ENCODE measurements at places on chromosomes 12 and 14.

GRCh38 chr14:68113343-68113930 lies 293.9 kb downstream of the RAD51B start:
- no peak for DNase-seq

GRCh38 chr12:57092529-57092862 lies 3.6 kb downstream of the NAB2 start:
- DNase-seq = no peak

DNA sequence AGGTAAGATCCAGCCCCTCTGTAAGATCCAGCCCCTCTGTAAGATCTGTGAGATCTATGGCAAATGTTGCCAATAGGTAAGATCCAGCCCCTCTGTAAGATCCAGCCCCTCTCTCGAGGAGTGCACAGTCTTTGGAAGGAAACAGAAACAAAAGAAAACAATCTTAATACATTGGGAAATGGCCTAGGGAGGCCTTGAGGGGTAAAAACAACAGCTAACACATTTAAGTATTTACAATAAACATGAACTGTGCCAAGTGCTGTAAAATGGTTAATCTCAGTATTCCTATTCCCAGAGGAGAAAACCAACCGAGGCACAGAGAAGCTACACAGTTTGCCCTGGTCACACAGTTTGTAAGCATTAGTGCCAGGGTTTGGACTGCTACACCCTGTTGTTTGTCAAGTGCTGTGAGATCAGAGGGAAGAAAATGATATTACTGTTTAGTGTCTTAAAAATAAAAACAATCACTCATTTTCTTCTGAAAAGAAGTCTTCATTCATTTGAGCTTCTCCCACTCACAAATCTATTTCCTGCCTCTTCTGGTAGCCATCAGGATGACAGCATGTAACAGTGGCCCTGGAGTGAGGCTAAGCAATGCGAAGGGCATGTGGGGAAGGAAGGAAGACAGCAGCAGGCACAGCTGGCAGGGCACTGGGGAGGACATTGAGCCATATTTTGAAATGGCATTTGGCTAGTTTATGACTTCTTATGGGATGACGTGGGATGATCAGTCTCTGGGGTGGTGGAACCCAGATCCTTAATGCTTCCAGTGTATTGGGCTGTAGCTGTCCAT lies 118.7 kb upstream of the PTPRQ start:
- DNase-seq = no peak

GRCh38 chr14:70822530-70823185 lies 13.3 kb upstream of the MAP3K9 start:
- DNase-seq = no peak

GRCh38 chr12:25558586-25558985 lies 5.5 kb upstream of the LMNTD1 start:
- DNase-seq = no peak

DNA sequence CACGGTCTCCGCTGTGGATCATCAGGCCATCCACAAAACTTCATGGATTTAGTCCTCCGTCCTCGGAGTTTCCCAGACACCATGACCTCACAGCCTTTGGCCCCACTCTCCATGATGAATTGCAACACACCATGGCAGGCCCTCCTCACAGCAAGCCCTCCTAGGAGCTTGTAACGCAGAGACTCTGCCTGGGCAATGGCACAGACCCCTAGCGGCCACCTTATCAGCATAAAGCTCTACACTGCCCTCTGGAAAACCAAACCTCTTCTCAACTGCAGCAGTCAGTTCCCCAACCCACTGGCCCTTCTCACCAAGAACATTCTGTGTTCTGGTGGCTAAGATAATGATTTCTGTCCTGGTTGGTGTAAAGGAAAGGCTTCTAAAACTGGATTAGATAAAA lies 238.4 kb upstream of the USP15 start:
- DNase-seq = no peak

DNA sequence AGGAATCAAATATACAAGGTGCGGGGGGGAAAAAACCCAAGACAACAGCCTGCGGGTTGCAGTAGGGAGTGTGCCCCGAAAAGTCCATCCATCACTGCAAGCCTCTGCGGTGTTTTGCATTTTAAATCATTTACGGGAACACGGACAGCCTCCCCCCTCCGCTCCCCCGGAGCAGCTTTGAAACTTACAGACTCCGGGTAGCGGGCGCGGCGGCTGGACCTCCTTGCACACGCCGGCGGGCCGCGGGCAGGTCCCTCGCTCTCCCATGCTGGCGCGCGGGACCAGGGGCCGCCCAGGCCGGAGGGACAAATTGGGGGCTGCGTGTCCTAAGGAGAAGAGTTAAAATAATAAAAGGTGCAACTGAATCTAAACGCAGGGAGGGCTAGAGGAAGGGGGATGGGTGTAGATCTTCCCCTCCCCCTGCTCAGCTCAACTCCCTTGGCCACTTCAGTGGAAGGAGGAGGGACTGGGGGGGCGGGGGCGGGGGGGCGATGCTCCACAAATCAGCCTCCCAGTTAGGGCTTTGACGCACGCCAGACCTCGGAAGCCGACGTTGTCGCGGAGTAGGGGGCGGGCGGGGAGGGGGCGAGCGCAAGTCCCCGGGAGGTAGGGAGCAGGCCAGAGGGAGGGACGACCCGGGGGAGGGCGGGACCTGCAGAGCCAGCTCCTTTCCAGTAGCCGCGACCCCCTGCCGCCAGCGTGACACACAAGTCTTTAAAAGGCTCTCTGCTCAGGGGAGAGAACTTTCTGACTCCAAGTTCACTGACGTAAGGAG lies at the start of gene KCNJ8:
KCNJ8 (minus strand) TSS at position 349 of the 775 bp plus-strand sequence. CDS start 1,090 bp downstream, outside the sequence.
- no peak for DNase-seq

- no peak for DNase-seq
Observed at GRCh38 chr12:52950553-52950952, 1.6 kb downstream of the KRT18 start.

DNA sequence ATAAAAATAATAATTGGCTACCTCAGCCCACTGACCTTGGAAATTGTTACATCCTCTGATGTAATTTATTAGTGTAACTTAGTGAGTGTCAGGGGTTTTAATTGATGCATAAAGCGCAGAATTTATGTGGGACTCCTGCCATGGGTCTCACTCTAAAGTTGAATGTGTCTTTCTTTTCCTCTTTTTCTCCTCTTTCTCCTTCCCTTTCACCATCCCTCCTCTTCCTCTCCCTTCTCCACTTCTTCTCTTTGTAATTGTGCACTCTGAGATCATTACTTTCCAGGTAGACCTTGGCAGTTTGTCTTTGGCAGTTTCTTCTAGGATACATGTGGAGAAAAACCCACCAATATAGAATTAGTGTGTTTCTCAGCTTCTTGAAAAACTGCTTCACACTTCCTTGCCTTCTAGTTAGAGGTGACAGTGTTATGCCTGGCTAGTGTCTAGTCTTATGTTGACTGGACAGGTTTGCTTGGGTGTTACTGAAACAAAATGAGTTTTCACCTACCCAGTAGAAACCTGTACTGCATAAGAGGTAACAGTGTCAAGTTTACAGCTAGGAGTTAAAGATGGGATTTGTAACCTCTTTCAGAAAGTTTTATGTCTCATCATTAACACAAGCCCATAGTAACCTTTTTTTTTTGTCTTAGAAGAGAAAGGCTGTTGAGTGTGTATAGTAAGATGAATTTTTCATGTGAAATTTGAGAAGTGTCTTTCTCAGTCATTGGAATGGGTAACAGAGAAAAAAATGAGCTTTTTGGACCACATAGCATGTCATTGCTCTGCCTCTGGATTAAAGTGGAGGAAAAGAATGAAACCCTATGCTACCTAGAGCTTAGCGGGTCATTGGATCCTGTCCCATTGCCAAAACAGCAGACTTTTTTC lies 18.6 kb downstream of the PELI2 start:
- no peak for DNase-seq

- DNase-seq = no peak
Observed at GRCh38 chr14:57205938-57206337, 62.8 kb downstream of the EXOC5 start.

DNA sequence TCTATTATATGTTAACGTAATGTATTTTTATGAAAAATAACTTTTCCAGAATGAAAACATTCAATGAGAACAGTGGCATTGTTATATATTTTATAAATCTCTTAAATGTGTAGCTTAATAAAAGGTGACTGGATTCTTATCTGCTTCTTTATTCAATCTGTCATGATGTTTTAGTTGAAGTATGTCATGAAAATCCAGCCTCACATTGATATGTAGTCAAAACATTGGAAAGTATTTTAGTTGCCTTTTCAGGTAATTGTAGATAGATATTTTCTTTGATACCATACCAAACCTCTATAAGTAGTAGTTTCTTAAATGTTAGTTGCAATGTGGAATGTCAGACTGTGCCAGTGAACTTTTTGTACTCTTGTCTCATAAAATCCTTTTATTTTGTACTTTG lies 41.3 kb upstream of the MSRB3 start:
- DNase-seq = no peak

DNA sequence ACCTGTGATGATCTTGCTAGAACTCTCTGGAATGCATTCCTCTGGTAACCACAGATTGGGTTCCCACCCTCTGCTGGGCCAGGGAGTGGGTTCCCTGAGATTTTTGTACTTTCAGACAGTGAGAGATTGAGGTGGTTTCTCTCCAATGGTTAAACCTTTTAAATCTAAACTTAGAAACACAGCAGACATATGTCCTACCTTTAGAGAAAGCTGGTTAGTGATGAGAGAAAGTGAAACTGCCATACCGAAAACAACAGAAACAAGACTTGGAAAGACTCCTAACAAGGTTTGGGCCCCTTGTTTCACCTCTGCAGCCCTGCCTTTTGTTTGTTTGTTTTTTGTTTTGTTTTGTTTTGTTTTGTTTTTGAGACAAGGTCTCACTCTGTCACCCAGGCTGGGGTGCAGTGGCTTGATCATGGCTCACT lies 9.7 kb upstream of the SGPP1 start:
- no peak for DNase-seq

DNA sequence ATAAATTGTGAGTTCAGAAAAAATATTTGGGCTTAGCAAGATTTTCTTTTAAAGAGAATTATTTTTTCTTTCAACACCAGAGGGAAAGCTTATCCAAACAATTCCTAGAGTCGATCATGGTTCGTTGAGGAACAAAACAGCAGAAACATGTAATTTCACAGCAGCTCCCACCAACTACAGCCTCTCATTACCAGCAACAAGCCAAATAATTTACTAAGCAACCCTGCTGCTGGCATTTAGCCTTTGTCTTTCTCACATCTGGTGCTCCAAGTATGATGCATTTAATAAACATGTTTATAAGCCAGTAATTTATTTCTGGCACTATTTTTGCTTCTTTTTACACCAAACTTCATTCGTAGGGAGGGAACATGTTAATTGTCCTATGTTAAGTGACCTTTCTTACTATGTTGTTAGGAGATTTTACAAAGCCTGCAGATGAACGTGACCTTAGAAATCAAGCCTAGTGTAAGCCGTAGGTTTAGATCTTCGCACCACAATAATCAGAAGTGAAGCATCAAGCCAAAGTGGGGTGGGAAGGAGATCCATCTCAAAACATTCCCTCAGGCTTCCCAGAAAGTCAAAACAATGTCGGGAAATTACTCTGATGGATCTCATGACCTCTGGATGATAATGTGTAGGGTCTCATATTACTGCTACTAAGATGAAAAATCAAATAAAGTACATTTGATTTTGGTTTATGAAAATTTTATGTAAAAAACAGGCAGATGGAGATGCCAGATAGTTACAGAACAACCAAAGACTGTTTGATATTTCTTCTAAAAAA lies 128.4 kb downstream of the RPAP3 start:
- no peak for DNase-seq

DNA sequence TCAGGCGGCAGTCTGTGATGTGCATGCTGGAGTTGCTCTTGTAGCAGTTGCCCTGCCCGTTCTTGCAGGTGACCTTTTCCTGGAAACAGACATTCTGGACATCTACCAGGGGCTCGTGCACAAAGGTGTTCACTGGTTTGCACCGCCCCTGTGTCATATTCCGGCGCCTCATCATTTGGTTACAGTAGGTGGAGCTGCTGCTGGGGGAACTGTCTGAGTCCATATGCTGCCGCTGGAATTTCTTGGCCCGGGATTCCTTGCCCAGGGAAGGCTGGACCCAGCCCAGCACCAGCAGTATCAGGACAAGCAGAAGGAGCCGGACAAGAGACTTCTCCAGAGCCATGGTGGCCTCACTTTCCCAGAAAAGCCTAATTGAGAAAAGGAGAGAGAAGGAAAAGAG lies 918 bp downstream of the RNASE1 start:
- DNase-seq = no peak

- DNase-seq = no peak
Observed at GRCh38 chr14:36452860-36453259, 67.2 kb downstream of the NKX2-1 start.

DNA sequence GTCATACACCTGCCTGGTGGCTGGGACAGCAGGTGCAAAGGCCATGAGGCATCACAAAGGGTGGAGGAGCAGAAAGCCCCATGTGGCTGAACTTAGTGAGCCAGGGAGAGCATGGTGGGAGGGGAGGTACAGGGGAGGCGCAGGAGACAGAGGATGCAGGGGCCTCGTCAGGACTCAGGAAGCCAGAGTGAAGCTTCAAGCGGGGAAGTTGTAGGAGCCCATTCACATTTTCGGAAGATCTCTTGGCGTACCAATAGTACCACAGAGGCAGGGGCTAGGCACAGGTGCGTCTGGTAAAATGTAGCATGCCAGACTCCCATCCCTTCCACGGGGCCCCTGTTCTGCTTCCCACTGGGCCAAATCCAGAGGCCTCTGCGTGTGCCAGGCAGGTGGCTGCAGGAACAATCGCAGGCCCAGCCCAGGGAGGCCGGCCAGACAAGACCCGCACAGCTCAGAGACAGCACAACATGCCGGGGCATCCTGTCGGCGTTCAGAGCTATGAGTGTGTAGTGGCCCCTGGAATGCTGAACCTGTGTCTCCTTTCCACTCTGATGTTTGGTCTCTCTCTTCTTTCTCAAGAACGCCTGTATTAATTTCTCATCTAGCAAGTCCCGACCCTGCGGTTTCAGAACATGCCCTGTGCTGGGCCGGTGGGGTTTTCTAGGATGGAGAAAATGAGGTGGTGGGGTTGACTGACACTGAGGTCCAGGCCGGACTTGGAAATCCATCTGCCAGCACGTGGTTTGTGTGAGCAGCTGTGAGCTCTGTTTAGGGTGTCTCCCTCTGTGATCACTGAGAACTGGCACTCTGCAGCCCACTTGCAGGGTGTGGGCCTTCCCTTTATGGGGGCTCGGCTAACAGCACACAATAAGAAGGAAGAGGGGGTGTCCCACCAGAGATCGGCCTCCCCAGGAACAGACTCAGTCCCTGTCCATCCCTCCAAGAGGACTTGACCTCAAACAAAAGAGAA lies 5.5 kb upstream of the TMEM132D start:
- no peak for DNase-seq

DNA sequence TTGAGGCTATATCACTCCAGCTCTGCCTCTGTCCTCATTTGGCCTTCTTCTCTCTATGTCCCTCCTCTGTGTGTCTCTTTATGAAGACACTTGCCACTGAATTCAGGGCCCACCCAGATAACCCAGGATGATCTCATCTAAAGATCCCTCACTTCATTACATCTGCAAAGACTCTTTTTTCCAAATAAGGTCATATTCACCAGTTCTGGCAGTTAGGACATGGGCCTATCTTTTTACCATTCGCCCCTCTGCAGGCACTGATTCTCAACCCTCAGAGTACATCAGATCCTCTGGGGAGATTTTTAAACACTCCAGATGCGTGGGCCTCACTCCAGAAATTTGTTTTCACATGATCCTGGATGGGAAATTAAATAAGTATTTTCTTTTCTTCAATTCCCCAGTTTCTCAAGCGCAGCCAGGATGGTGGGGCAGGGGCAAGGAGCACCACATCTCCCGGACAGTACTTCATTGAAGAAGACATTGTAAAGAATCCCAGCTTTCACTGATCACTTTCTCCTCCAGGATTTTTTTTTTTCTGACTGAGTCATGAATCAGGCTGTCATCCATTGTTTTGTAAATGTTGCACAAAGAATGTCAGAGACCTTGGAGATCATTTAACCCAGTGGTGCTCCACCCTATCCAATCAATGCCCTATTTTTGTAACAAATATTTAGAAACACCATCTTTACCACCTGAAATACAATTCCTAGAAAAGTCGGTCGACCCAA lies 27.4 kb downstream of the CRACR2A start:
- no peak for DNase-seq

Measured in AG09319 (cell line).